ENCODE measurements at places on chromosomes 13 and 19. TPM values are rescaled to one million over a fixed set of nuclear protein-coding genes. Genes with fewer than 3 reads are reported as not detected.

Gene PTPRS
- 142 TPM for total RNA-seq

Gene SLITRK6
- total RNA-seq: 17.0 TPM

Gene NLRP11
- total RNA-seq: not detected

Gene C13orf42
- not detected for total RNA-seq

Gene ZNF208
- total RNA-seq: 5.8 TPM

Gene TPP2
- total RNA-seq: 52.8 TPM

Gene STOML3
- not detected for total RNA-seq

Gene MICU2
- total RNA-seq: 37.5 TPM

Gene ARHGAP33
- total RNA-seq: 4.0 TPM

Gene GIPR
- not detected for total RNA-seq

Gene ZNF561
- total RNA-seq: 50.5 TPM

Gene ATCAY
- not detected for total RNA-seq

Gene CELF5
- total RNA-seq: not detected

Gene ATXN8OS
- not detected for total RNA-seq

Gene NLRP7
- not detected for total RNA-seq

Gene SYT5
- not detected for total RNA-seq

Gene S1PR4
- 1.5 TPM for total RNA-seq
